ENCODE measurements at places on chromosomes 4 and X.

DNA sequence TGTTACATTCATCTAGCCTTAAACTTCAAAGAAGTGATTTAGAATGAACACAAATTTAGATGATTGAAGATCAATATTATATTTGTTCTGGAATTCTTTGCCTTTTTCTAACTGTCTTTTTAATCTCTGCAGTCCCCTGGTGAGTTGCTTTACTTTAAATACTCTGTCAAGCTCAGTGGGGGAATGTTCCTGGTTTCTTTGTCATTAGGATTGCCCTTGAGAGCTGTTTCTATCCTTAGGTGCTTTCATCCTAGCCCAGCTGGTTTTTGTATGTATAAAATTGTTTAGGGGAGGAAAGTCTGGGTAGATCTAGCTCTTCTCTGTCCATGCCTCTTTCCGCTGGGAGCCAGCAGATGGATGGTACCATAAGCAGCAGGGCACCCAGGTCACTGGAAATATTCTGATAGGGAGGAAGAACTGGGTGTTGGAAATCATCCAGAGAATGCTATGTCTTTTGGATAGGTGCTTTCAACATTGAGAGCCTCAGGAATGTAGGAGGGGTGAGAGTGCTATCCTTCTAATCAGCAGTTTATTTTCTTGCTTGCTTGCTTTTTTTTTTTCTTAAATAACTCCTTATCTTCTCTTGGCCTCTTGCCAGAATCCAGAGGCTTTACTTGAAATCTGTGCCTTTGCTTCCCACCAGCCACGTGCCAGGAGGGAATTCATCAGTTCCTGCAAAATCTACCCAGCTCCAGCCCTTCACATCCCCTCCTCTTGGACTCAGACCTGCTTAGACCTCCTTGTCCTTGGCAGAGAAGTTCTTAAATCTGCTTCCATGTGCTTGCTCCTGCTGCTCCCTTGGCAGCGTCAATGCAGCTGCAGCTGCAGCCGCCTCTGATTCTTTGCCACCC is 215.3 kb upstream of the ANXA3 start:
- DNase-seq: no peak

- DNase-seq: no peak
These were observed 26.5 kb downstream of the SPARCL1 start for GRCh38 chr4:87502580-87503238.

GRCh38 chr4:98645527-98645926 is 12.9 kb downstream of the TSPAN5 start:
- no peak for DNase-seq

GRCh38 chr4:1985780-1986577 is 22.8 kb downstream of the NELFA start:
- no peak for DNase-seq

- no peak for DNase-seq
These were observed 20.4 kb upstream of the SFRP2 start for GRCh38 chr4:153809307-153809706.

Data from breast epithelium (tissue), 4 donors.